ENCODE measurements at places on chromosomes 7 and 10.

DNA sequence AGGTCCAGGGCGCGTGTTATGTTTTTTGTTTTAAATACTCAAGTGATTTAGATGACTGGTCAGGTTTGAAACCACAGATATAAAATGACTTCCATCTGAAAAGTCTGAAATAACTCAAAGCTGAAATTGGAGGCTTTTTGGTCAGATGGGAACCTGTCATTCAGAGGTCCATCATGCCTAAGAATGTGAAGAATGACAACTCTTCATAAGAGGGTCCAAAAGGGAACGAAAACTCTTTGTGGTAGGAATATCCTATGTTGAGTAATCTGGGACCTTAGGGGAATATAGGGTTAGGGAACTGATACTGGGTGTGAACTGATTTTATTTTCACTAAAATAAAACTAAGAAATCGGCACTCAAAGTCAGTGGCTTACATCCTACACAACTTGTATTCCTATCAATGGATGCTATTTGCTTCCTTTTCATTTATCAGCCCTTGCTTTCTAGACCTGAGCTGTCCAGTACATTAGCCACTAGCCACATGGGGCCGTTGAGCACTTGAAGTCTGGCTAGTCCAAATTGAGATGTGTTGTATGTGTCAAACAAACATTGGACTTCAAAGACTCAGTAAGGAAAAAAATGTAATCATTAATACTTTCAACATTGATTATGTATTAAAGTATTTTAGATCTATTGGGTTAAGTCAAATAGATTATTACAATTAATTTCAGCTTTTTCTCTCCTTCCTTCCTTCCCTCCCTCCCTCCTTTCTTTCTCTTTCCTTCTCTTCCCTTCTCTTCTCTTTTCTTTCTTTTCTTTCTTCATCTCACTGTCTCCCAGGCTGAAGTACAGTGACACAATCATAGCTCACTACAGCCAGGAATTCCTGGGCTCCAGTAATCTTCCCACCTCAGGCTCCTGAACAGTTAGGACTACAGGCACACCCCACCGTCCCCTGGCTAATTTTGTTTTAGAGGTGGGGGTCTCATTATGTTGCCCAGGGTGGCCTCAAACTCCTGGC lies 56.5 kb upstream of the KDM7A start:
- no peak for DNase-seq

DNA sequence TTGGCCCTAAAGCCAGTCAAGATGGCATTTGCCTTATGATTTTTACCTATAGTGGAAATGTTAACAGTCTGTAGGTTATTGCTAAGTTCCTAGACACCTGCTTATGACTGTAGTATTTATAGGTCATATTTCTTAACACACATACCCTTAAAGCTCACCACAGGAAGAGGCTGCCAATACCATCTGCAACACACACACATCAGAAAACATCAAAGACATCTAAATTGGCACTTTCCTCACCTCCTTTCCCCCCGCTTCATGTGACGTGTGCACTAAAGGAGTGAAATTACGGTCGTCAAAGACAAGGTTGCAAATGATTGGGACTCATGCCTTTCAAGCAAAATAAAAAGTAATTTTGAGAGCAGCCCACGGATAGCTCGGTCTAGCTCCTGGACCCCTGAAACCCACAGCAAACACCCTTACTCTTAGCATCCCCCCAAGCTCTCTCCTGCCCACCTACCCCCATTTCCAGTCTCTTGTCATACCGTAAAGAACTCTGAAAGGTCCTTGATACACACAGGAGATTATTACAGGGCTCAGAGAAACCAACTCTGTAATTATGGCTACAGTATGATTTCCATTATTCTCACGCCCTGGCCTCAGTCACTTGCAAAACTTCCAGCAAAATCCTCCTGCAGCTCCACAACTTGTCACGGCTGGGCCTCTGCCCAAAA lies 90.5 kb downstream of the PLXNA4 start:
- no peak for DNase-seq

DNA sequence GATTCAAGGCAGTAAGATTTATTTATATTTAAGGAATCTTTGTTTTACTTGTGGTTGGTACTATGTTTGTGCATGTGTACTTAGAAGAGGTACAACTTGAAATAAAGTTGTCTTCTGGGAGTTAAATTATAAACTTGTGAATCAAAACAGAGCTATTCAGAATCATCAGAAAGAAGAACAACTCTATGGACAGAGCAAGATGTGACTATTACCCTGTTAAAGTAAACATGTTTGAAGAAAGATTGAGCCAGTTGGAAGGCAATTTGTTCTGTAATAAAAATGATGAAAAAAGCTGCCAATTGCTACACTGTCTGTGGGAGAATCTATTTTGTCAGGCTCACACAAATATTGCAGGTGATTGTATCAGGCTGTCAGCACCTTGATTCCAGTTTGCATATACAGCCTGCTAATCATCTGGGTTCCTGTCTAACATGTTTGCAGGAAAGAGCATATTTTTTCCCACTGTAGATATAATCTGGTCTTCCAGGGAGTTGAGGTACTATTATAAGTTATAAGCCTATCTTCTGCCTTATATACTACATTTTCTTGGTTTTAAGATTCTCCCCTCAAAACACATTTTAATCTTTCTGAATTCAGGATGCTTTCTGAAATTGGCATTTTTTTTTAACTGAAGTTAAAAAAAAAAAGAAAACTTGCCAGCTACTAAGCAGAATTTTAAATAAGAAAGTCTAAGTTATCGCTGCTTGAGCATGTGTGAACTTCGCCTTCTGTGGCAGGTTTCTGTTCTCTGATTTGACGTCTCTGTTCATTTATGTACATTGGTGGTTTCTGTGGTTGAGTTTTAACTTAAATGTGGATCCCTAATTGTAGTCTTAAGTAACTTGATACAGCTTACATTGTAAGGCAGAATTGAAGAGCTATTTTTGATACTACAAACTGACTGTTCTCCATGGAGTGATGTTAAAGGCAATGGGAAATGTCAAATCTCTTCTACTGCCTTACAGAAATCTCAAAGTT lies 46.0 kb downstream of the ZNRF2 start:
- DNase-seq = no peak

DNA sequence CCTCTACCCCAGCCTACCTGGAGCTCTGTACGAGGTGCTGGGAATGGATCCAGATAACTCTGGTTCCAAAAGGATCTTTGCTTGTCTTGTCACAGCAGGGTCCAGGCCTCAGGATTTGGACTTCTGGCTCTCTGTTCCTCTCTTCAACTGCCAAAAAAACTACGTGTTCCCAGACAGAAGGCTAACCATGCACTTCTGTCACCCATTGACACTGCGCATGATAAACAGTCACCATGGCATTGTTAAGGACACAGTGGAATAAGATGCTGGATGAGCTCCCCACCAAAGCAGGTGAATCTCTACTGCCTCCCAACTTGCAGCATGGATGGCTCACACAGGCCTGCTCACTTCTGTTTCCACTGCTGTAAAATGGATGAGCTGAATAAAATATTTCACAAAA lies 637.9 kb downstream of the TNS3 start:
- no peak for DNase-seq

- DNase-seq = no peak
Measured at GRCh38 chr10:121078036-121078435, 226.9 kb downstream of the WDR11 start.

GRCh38 chr10:118034791-118035261 lies 11.9 kb downstream of the RAB11FIP2 start:
- DNase-seq = no peak

DNA sequence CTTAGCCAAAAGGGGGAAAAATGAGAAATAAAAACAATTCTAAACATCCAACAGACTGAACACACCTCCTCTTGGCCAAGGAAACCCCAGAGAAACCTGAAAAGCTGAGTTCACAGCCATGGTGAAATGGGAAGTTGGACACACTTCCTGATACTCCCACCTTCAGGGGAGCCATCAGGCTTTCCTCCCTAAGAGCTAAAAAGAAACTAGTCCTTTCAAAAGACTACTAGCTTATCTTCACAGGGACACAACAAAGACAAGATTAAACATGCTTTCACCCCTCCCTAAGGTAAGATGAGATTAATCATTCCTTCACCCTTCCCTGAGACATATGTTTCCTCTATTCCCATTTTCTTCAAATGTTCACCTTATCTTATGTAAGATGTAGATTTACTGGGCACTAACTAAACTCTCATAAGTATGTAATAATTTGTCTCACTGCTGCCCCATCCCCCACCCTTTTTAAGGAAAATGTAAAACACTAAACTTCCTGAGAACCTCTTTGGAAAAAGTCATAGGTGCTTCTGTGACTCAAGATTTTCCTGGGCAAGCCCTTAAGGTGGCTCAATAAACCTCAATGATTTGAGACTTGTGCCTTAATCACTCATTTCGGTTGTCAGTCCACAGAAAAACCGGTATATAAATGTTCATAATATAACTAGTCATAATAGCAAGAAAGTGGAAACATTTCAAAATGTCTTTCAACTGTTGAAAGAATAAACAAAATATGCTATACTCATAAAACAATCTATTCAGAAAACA lies 40.5 kb downstream of the HTR7 start:
- DNase-seq = no peak

- no peak for DNase-seq
Measured at GRCh38 chr7:121097577-121097976, 109.1 kb downstream of the CPED1 start.

DNA sequence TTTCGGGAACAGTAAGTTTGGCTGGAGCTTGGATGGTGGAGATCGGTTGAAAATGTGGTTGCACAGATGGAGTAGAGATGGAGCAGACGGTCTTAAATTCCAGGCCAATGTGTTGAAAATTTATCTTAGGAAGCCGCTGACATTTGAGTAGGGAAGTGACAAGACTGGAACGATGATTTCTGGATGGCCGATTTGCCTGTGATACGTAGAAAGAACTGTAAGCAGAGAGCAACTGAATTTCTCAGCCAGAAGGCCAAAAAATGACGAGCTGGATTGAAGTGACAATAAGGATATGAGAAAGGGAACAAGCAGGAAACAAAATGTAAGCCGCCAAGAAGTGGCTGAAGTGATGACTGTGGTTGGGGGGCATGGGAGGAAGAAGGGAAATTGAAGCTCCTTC lies 687 bp upstream of the ARMC3 start:
- DNase-seq = no peak

GRCh38 chr10:110794808-110795207 lies 76.9 kb upstream of the PDCD4 start:
- DNase-seq = no peak

DNA sequence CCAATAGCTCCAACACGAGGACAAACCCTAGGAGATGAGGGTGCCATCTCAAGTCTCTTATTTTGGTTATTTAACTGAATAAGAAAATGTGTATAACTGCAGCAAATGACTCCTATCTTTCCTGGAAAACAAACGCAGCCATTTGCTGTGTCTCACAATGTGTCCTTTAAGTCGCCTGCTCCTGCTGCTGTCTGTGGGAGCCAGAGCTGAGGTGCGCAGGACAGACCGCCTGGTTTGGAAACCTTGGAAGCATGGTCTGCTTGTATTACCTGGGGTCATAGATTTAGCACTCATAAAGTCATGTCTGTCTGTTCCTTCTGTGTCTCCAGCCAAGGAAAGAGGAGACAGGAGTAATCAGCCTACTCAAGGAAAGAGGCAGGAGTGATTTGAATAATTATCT lies 760.2 kb downstream of the GRID1 start:
- no peak for DNase-seq

DNA sequence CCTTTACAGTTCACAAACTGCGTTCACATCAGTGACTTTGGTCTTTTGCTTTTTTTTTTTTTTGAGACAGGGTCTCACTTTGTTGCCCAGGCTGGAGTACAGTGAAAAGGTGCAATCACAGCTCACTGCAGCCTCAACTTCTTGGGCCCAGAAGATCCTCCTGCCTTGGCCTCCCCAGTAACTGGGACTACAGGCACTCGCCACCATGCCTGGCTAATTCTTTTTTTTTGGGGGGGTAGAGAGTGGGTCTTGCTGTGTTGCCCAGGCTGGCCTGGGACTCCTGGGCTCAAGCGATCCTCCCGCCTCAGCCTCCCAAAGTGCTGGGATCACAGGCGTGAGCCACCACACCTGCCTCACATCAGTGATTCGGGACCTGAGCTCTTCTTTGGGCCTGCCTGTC lies 35.7 kb upstream of the UNCX start:
- DNase-seq = no peak

- no peak for DNase-seq
Measured at GRCh38 chr7:147276783-147277370, 1160.3 kb downstream of the CNTNAP2 start.

- no peak for DNase-seq
Measured at GRCh38 chr10:88995156-88995876, 4.7 kb downstream of the FAS start.

DNA sequence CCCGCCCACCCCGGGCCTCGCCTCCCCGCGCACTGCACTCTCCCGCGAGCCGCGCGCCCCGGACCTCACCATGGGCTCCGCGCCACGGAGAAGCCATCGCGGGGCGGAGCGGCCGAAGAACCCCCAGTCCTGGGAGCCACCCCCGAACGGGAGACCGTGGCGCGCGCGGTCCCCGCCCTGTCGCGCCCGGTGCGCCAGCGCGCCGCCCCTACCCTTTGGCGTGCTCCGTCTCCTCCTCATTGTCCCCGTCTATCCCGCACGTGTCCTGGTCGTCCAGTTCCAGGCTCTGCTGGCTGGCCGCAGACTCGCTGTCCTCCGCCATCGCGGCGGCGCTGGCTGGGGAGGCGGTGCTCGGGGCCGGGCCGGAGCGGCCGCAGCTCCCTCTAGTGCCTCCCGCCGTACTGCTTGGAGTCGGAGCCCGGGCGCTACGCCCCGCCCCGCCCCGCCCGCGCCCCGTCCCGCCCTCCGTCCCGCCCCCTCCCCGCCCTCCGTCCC lies at the start of gene NMT2:
TSS of gene NMT2 (minus strand) at position 403 of the 495 bp plus-strand sequence. CDS start at position 322, 81 bp downstream.
- no peak for DNase-seq

DNA sequence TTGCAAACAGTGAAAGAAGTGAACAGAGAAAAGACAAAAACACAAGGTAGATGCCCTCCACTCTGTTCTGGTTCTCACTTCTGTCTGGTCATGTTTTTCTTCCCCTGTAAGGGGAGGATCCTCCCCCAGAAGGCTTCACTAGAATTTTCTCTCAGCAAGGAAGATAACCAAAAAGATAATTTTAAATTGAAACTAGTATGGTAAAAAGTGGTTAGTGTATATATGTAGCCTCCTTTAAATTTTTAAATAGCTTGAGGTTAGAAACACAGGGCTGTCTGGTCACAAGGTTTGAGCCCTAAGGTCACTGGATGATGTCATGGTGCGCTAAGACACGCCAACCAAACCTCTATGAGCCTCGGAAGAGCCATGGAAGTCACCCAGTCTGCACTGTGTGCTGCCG lies 5.6 kb upstream of the PKD1L1 start:
- DNase-seq = no peak

DNA sequence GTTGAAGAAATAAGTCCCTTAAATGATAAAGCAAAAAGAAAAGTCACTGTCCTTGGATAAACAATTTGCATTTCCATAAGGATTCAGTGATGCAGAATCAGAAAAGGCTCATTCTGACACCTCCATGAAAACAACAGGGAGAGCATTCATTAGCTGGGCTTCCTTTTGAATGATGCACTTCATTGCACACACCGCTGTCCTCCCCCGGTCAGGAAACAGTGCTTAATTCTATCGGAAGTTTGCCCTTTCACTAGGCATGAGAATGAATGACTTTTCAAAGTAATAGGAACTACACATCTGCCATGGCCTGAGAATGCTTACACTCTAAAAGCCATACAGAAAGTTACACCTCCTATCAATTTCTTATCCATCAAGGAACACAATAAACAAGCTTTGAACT lies 4.2 kb downstream of the PCDH15 start:
- no peak for DNase-seq

GRCh38 chr7:120944826-120945562 lies 5.6 kb upstream of the ING3 start:
- DNase-seq = no peak

Measured in iris pigment epithelial cell (primary cell).